Stimulated activated CD4-positive, alpha-beta T cell treated with anti-CD3 and anti-CD28 coated beads, Interleukin-12 subunit alpha, Interleukin-12 subunit beta, amount 100 ng/mL, for 24 hours (primary cell): ENCODE measurements at places on chromosomes 13 and 19.

DNA sequence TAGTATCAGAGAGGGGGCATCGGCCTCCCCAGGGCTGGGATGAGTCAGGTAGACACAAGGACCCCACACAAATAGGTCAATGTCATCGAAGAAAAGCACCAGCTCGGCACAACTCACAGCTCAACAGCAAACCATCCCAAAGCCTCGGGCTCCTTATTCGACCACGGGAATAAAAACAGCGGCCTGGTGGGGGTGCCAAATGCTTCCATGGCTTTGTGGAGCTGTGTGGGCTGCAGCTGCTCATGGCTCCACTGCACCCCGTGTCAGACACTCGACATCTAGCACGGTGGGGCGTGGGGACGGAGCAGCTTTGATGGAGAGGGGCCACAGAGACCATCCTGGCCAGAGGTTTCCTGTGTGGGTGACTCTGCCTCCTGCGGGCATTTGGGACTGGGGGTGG is 212.5 kb upstream of the SOX1 start:
- no peak for DNase-seq

GRCh38 chr13:111178402-111178801 is 63.3 kb downstream of the ARHGEF7 start:
- no peak for DNase-seq

DNA sequence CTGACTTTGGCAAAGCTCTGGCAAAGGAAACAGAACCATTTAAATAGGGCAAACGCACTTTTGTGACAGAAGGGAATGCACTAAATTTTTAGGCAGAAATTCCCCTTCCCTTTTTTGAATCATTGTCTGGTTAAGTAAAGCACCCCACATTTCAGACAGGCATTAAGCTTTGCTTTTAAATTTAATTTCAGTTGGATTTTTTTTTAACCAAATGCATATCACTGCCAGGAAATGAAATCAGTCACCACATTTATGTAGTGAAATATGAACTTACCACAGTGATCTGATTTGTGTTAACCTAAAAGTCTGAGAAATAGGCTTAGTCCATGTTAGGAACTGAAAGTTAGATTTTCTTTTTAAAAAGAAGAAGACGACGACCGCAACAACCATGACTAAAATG is 10.8 kb downstream of the GPR183 start:
- DNase-seq, result no peak

GRCh38 chr19:39906283-39906682 is 28.2 kb downstream of the FCGBP start:
- DNase-seq, result no peak

DNA sequence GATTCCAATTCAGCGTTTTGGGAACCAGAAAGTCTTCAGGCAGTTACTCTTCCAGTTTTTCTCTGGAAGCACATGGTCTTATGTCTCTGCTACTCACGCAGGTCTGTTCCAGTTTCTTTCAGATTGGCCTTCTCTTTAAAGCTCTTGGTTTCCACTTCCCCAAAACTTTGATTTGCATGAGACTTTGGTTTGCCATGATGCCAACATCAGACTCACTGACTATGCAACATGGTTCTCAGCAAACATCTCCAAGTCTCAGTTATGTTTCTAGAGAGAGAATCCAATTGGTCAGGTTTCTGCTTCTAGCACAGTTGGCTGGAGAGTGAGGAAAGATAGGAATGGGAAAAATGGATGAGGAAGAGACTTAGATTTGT is 3.1 kb downstream of the AKAP11 start:
- no peak for DNase-seq

DNA sequence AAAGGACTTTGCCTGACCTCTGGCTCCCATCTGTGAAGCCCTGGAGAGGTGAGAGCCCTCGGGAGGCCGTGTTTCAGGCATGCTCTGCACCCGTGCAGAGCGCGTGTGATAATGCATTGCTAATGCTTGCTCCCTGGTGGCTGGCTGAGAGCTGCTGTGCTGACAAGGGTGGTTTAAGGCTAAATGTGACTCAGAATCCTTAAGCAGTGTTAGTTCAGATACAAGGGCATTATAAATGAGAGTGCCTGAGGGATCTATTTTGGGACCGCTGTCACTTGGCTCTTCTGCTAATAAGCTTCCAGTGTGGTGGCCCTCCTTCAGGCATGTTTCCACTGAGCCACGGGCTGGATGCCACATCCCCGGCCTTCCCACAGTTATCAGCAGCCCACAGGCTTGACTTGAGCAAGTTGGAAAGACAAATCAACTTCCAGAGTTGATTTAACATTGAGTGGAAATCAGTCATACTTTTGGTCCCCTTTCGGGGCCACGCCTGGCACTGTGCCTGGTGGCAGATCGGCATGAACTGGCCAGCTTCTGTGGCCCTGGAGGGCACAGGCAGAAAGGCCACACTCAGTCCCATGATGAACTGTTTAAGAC is 17.0 kb downstream of the ALOX5AP start:
- no peak for DNase-seq

GRCh38 chr19:16089010-16089846 is 12.9 kb downstream of the TPM4 start:
- no peak for DNase-seq

- DNase-seq, result no peak
Observed at GRCh38 chr13:89900104-89900765, 1447.3 kb upstream of the MIR17HG start.

- no peak for DNase-seq
Observed at GRCh38 chr19:31804668-31805067, 455.4 kb upstream of the TSHZ3 start.

- DNase-seq, result no peak
Observed at GRCh38 chr13:75736173-75736572, 100.0 kb downstream of the LMO7 start.

DNA sequence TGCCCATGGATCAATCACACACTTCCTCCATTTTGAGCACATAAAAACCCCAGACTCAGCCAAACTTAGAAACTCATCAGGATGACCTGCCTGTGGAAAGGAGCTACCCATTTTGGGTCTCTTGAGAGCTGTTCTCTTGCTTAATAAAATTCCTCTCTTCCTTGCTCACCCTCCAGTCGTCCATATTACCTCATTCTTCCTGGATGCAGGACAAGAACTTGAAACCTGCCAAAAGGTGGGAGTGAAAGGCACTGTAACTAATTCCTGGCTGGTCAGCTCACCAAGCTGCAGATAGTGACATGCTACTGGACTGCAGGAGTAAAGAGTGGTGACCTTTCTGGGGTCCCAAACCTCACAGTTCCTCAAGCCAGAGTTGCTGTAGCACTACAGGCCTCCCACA is 20.2 kb downstream of the LIG4 start:
- DNase-seq, result no peak

DNA sequence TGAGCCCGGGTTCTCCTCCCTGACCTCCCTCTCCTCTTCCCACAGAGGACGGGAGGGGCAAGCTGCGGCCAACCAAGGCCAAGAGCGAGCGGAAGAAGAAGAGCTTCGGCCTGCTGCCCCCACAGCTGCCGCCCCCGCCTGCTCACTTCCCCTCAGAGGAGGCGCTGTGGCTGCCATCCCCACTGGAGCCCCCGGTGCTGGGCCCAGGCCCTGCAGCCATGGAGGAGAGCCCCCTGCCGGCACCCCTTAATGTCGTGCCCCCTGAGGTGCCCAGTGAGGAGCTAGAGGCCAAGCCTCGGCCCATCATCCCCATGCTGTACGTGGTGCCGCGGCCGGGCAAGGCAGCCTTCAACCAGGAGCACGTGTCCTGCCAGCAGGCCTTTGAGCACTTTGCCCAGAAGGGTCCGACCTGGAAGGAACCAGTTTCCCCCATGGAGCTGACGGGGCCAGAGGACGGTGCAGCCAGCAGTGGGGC is 162.2 kb downstream of the KDM4B start:
- no peak for DNase-seq

GRCh38 chr13:108069521-108070210 is 145.7 kb downstream of the LIG4 start:
- no peak for DNase-seq

DNA sequence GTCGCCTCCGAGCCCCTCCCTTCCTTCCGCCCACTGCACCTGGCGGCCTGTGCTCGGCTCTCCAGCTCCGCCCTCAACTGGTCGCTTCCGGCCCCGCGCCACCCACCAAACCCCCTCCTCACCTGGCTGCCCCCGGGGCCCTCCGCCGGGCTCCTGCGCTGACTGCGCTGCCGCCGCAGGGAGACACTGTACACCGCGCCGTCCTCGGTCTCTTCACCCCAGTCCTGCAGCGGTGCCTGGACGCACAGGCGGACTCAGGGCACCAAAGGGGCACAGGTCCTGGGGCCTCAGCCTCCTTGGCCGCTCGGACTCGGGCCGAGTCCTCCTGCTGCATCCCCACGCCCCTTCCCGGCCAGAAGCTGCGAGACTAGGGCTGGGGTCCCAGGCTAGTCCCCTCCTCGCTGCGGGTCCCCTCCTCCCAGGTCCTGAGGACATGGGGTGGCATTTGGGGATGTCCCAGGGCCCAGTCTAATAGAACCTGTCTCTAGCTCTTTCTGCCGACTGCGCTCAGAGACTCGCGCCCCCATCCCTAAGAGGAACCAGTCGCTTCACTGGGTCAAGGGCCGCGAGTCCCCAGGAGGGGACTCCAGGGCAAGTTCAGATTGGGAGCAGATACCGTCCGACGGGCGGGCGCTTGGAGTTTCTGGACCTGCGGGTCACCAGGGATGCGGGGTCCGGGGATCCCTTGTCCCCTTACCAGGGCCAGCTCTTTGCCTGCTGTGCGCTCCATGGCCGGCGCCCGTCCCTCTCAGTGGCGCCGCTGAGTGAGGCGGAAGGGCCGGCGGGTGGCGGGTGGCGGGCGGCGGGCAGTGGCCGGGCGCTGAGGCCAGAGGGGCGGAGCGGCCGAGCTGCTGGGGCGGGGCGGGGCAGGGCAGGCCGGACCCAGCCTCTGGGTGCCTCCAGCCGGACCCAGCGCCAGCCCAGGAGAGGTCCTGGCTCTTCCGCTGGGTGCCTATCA is at the start of gene RGL3:
RGL3 (minus strand) TSS at position 766 of the 958 bp plus-strand sequence; CDS start at position 730, 36 bp downstream.
- DNase-seq, result no peak

- DNase-seq, result no peak
Observed at GRCh38 chr13:54687173-54687572, 1658.6 kb downstream of the OLFM4 start.

DNA sequence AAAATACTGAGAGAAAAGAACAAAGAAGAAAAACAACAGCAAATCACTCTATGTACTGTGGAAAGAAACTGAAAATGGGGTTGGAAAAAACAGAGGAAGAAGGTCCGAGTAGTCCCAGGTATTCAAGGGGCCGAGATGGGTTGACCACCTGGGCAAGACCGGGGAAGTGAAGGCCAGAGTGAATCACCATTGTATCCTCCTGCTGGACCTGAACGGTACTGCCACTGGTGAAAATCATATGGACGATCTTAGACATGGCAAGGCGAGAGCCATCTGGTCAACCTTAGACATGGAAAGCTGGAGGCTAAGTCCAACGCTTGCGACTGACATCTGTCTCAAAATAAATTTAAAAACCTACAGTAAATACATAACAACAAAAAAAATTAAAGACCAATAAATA is 44.4 kb upstream of the ZNF91 start:
- DNase-seq, result no peak

- DNase-seq, result no peak
Observed at GRCh38 chr19:1449467-1450442, at the start of gene APC2. APC2 (plus strand) TSS chr19:1450121; CDS start chr19:1453002, 2,881 bp downstream.

DNA sequence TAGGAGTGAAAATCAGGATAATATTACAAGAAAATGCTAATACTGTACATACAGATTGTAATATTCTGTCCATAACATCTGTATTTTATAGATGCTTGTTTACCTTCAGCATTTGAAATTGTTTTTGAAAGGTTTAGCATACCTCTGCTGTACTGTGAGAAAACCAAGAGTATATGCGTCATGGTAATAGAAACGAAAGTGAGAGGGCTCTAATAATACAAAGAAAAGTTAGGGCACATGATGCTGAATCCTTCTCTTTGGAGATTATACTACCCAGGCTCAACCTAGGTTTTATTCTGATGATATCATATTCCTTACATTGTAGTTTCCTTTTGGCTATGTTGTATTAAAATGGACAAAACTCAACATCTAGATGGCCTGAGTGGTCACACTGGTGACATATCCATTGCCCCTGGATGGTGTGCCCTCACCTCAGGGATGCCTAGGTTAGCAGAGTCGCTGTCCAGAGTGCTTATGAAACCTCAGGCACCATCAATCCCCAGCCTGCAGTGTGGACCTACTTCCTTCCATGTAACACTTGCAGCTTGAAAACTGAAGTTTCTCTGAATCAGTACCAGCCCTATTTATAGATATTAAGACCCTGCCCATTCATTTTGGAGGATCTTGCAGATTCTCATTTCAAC is 253.7 kb downstream of the KCTD12 start:
- no peak for DNase-seq

GRCh38 chr19:7478173-7478842 is 10.5 kb downstream of the PEX11G start:
- DNase-seq, result no peak

DNA sequence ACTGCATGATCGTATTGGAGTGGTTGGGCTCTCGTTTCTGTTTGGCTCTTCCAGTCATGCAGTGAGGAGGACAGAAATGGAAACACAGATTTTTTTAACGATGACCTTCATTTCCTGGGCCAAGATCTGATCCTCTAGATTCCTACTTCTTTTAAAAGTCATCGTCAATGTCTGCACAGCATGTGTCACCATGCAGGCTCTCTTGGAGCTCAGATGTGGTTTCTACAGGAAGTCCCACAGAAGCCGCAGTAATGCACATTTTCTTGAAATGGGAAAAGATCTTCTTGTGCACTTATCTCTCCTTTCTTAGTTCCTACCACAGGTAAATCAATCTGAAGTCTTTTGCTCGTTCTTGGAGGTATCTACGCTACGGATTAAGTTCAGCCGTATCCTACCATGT is 626.9 kb downstream of the EFNB2 start:
- no peak for DNase-seq

DNA sequence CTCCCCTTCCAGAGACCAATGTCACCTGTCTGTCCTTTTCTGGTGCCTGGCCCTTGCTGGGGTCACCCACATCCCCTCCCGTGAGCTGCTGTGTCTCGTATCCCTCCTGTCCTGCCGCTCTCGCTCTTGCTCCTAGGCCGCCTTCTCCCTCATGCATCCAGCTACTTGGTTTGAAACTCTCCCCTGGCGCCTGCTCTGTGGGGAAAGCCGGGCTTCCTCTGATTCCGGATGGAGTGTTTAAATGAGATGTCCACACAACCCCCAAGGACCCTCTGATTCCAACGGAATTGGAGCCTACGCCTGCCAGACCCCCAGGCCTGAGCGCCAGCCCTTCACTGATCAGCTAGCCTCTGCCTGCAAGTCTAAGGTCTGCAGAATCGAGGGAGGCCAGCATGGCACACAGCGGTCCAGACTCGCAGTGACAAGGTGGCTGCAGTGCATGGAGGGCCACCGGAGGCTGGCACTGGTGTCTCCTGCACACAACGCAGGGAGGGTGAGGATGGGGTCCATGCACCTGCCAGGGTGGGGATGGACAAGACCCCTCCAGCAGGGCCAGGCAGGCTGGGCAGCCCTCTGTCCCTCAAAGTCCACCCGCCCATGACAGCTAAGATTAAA is 47.2 kb downstream of the RFX2 start:
- no peak for DNase-seq

DNA sequence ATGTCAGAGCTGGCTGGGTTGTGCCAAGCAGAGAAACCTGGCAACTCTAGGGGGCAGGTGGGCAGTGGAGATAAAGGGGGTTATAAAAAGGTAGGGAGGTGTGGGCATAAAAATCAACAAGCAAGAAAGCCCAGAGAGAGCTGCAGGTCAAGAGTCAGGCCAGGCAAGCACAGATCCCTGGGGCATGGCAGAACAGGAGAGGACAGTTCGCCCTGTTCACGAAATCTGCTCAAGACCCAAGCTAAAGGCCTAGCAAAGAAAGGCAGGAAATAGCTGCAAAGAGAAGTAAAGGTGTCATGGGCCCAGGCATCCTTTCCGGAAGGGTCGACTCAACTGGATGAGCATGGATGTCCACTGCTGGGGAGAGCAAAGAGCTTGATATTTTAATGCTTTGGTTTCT is 3.4 kb downstream of the MBNL2 start:
- DNase-seq, result no peak

- DNase-seq, result no peak
Observed at GRCh38 chr13:113777311-113778260, 18.6 kb downstream of the TMEM255B start.
